ENCODE measurements at places on chromosomes 2 and 18.

DNA sequence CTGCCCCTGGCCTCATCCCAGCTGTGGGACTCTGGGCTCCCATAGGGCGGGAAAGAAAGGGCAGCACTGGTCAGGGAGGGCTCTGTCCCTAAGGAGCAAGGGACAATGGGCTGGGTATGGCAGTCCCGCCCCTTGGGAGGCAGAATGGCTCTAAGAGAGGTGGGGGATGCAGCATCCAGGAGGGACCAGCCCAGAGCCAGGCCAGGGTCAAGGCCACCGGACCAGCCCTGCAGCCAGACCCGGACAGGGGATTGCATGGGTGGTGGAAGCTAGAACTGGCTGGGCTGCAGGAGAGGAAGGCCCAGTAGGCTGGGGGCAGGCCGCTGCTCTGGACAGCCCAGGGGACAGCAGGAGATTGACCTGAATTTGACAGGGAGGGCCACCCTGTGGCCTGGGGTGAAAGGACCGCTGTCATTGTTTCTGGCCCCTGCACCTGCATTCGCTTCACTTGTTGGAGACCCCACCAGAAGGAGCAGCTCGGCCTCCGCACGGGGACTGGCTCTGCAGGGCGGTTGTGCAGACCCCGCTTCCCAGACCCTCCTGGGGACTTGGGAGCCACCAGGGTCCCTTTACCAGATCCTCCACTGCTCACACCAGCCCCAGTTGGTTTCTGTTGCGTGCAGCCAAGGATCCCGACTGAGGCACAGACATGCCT, 14.6 kb downstream of the RAMP1 start:
- DNase-seq = no peak

DNA sequence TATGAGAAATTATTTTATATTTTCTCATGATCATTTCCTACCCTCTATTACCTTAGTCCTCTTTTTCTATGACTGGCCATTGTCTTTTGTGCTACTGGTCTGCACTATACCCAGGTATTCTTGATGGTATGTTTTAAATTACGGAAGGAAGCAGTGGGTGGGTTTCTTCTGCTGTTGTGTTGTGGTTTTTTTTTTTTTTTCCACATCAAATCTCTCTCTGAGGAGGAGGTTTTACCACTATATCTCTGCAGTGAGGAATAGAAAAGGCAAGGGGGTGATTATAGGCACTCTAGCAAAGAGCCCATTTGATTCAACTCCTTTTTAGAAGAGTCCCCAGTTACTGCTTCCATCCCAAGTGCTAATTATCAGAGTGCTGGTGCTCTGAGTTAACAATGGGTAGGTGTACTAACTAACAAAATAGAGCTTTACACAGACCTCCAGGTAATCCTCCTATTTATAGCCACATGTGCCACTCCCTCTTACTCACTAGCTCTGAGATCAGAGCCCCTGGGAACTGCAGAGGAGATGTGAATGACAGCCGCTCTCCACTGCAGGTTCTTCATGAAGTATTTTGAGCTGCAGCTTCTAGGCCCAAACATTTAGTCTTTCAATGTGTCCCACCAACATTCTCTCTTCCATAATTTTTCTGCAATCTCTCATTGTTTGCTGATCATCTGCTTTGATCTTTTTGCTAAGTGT, 301.6 kb upstream of the GULP1 start:
- no peak for DNase-seq

- no peak for DNase-seq
Measured at GRCh38 chr2:121242976-121243375, 42.0 kb downstream of the TFCP2L1 start.

GRCh38 chr2:47155091-47155876, at the start of gene STPG4:
TSS of gene STPG4 (minus strand) at chr2:47155308. CDS start at chr2:47155251, 57 bp downstream.
- no peak for DNase-seq

DNA sequence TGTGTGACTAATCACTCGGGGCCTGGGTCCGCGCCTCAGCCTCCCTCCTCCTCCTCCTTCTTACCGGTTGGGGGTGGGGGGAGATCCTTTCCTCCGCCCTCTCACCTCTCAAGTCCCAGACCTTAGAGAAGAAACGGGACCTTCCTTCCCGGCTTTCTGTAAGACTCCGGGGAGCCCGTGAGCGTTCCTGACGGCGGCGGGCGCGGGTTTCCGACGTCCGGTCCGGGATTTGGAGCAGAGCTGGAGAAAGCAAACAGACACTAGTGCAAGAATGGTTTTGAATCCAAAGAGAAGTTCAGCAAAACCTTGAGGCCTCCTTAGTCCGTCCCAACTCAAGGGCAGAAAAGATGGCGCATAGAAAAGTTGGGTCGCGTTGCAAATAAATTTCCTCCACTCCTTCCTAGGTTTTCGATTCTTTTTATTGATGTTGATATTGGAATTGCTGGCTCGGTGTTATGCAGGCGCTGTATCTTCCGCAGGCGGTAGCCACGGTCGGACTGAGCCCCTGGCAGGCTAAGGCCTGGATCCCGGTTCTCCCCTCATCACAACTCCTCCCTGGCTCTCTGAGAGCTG, 2.0 kb downstream of the DLX1 start:
- no peak for DNase-seq

DNA sequence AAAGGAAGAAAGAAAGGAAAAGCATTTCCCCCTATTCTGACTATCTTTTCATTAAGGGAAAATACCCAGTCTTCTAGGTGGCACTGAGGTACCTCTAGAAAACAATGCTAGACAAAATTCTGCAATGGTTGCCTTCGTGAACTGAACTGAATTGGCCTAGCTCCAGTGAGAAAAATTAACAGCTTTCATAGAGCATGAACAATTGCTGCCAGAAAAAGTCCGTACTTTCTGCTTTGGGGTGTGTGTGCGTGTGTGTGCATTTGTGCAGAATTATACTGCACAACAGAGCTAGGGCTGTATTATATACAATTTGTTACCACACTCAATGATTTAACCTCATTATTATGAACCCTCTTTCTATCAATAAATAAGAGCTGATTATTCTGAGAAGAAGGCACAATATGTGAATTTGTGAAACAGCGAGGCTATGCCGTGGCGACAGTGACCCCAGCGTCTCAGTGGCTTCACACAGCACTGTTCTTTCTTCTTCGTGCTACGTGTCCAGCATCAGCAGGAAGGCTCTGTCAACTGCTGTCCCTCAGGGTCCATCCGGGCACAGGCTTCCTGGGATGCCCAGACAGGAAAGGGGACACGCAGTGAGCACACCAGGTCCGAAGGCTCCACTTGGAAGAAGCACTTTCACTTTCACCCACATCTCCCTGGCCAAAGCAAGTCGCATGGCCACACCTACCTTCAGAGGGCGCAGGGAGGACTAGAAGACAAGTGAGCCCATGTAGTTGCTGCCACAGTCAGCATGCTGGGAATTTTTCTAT, 47.5 kb downstream of the PTGR3 start:
- DNase-seq = no peak

DNA sequence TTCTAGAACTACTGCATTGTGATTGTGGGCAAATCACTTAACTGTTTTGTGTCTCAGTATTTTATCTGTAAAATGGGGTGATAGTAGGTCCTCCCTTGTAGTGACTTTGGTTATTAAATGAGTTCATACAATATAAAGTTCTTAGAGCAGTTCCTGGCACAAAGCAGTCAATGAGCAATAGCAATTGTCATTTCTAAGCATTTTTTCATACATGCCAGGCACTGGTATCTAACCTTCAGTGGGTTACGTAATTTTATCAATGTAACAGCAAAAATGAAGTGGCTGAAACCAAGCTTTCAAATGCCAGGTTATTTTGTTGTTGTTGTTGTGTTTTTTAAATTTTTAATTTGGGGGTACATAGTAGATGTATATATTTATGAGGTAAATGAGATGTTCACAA, 401.9 kb downstream of the MEIS1 start:
- no peak for DNase-seq

- DNase-seq = no peak
Measured at GRCh38 chr2:239233576-239233975, 167.2 kb downstream of the HDAC4 start.

DNA sequence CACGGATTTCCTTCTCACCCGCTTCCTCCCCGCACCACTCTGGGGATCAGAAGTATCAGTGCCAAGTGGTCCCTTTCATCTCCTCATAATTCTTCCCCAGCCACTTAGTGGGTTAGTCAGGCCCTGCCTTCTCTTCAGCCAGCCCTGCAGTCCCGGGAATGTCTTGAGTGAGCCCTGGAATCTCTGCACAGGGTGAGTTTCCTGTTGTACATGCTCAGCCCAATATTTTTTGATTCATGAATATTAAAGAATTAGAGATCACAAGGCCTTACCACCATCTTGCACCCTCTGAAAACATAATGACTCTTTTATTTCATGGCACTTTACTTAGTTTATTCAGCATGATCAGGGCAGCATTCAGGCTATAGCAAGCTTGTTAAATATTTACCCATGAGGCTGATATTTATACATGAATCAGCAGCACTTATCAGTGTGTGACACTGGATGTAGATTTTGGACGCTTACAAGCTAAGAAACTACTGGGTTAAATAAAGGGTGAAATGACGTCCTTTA, 159.4 kb upstream of the FOSL2 start:
- peak; percentile 14 for DNase-seq

- DNase-seq = no peak
Measured at GRCh38 chr2:197054437-197054836, 127.9 kb upstream of the PGAP1 start.

DNA sequence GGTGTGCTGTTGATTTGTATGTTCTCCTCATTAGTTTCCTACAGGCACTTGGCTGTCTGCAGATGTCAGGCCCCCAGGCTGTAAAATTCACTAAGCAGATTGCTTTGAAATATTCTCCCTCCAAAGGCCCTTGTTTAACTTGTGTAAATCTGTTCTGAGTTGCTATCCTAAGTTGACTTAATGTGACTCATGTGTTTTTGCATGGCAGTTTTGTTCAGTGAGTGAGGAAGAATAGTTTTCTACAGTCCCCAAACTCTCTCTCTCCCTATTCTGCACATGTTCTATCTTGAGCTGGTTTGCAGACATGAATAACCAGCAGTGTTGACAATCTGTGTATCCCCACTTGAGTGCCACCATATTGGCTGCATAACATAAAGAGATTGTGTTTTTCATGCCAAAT, 1005.4 kb upstream of the DDX18 start:
- no peak for DNase-seq

- no peak for DNase-seq
Measured at GRCh38 chr18:35467624-35468016, 30.1 kb downstream of the INO80C start.

DNA sequence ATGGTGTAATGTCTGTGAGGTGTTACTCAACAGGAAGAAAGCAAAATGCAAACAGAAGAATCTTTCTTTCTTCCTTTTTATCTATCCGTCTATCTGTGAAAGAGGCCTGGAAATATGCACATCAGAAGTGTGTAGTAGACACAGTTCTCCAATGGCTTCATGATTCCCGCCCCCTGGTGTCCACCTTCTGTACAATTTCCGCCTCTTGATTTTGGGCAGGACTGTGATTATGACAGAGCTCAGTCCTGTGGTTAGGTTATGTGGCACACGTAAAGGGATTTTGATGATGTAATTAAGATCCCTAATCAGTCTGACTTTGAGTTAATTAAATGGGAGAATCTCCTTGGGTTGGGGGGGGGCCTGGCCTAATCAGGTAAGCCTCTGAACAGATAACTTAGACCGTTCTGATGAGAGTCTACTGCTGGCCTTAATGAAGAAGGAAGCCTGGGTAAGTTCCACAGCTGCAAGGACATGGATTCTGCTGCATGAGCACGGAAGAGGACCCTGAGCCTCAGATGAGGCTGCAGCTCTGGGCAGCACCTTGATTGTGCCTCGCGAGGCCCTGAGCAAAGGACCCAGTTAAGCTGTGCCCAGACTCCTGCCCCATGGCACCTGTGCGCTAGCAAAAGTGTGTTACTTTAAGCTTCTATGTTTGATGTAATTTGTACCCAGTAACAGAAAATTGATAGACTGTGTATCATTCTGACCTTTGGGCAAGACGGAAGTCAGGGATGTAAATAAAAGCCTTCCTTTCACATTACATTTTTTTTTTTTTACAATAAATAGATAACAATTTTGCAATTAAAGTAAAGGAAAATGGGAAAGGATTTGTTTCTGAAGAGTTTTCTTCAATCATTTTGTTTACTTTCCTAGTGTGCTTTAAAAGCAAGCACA, 11.3 kb upstream of the KCNF1 start:
- no peak for DNase-seq

DNA sequence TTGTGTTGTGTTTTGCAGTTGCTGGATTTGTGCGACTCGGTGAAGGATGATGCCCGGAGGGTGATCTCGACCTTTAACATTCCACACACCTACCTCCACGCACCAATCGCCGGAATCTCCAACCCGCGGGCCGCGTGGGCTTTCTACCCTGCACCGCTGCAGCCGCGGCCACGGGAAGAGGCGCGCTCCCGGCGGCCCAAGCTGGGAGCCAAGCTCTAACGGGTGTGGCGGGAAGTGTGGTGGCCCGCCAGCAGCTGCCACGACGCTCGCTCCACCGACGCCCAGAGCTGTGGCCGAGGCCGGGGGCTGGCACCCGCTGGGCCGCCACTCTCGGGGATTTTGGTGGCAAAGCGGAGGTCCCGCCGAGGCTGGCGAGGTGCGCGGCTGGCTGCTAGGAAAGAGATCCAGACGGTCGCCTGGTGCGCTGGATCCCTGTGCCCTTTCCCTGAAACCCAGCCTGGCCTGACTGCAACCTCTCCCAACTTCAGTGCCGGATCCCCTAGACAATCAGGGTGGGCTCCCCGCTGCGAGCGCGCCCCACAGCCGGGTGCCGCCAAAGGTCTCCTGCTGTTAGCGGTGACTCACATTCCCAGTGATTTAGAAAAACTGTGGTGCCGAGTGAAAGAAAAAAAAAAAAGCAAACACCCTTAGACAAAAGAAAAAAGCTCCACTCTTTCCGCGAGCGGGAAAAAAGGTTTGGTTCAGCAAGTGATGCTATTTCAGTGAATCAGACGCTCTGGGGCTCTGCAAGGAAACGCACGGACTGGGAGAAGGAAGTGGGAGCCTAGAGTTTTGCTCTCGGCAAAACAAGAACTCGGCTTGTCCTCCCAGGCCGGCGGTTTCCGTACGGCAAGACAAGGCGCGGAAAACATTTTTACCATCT, 2.9 kb upstream of the BCL2L11 start:
- DNase-seq = peak; percentile 17

GRCh38 chr18:50749945-50750344, 69.9 kb downstream of the MRO start:
- DNase-seq = no peak

DNA sequence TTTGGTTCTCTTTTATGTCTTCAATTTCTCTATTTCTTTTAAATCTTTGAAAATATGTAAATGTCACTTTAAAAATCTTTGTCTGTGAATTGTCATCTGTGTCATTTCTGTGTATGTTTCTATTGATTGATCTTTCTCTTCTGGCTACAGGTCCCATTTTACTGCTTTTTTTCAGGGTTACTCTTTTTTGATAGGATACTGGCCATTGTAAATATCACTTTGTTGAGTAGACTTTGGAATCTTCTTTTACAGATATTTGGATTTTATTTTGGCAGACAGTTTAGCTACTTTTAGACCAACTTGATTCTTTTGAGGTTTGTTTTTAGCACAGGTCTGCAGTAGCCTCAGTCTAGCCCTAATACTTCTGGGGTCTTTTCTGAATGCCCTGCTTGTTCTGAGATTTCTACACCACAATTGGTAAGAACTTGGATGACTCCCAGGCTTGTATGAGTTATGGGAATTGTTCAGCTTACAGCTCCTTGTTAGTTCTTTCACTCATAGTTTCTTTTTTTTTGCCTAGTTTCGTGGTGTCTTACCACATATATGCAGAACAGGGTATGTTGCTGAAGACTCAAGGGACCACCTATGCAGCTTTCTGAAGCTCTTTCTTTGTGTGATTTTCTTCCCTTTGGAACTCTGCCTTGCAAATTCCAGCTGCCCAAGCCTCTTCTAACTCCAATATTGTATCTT, 122.2 kb downstream of the QPCT start:
- no peak for DNase-seq

Data from mucosa of gallbladder (tissue), 1 donor.